CD4-positive, CD25-positive, alpha-beta regulatory T cell (primary cell): ENCODE measurements at places on chromosomes 16 and 17.

DNA sequence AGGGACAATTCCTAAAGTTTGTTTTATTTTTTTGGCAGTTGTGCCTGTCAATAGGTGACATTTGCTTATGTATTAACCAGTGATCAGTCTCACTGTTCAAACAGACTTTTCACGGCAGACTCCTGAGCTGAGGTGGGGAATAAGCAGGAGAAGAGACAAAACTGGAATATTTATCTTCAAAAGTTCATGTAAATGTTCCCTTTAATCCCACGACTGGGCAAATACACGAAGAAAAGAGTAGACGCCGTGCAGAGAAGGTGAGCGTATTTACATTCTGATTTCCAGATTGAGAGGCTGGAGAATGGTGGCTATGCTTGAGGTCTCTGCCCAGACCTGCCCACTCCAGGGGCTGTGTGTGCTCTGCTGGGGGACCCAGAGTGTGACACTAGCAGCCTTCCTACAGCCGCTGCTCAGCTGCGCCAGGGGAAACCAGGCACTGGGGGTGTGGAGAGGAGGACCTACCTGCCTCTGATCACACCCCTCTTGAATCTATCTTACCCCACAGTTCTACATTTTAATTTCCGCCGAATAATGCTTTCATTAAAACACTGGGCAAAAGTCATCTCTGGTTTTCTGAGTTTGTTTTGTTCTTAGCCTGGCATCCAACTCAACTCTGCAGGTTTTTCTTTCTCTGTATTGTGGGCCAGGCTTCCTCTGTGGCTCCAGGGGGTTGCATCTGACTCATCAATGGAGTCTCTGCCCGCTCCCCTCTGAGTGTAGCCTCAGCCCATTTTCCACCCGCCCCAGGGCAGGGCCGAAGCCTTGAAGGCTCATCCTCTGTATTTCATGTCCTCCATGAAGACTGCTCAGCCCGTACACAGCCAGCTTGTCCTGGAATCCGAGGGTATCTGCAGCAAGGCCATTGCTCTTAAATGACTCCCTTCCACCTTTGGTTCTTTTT is 237.1 kb downstream of the NTN1 start:
- DNase-seq: no peak

DNA sequence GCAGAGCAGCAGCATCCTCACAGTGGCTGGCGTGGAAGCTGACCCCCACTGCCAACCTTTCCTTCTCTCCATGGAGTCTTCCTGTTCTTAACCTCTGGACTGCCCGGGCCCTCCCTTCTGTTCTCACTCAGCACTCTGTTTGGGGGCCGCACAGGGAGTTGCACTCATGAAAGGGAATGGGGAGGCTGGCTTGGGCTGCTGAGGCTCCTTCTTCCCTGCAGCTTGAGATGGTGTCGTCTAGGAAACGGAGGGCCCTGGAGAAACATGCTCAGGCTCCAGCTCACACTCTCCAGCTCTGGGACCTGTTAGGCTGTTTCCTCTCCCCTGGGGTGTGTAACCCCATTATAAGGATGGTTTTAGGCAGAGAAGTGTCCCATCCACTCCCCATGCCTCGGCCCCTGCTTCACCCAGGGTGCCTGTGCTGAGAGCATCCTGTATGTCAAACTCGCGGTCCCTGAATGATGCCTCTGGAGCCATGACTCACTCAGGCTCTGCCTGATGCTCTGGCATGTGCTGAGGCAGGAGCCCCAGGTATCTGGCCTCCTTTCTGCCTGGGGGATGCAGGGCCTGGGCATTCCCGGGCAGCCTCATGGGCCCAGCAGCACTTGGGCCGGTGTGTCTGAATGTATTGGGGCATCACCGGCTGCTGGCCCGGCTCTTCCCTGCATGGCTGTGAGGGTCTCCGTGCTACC is 18.9 kb downstream of the TMEM94 start:
- DNase-seq: no peak

DNA sequence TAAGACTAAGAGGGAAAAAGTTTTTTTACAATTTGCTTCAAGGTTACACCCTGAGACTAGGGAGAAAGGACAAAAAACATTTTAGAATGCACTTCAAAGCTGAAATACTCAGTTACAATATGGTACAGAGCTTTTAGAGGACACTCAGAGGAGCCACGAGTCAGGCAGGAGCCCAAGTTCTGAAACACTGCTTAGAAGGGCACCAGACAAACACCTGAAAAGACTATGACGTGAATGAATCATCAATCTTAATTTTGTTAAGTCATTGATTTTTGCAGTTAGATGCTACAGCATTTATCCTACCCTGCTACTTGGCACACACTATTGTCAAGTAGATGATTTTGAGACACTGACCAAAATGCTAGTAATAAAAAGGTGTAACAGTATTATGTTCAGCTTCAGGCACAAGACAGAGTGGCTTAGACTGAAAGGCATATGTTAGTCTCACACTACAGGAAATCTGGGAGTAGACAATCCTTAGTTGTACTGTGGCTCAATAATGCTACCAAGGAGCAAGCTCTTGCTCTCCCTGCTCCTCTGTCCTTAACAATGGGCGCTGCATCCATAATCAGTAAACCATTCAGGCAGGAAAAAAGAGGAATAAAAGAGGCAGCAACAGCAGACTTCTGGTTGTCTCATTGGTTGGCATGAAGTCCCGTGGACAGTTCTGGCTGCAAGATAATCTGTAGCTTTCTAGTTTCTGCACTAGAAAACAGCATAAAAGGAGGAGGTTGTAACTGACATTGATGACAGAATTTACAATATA is 151.8 kb downstream of the ABCA8 start:
- DNase-seq: no peak

DNA sequence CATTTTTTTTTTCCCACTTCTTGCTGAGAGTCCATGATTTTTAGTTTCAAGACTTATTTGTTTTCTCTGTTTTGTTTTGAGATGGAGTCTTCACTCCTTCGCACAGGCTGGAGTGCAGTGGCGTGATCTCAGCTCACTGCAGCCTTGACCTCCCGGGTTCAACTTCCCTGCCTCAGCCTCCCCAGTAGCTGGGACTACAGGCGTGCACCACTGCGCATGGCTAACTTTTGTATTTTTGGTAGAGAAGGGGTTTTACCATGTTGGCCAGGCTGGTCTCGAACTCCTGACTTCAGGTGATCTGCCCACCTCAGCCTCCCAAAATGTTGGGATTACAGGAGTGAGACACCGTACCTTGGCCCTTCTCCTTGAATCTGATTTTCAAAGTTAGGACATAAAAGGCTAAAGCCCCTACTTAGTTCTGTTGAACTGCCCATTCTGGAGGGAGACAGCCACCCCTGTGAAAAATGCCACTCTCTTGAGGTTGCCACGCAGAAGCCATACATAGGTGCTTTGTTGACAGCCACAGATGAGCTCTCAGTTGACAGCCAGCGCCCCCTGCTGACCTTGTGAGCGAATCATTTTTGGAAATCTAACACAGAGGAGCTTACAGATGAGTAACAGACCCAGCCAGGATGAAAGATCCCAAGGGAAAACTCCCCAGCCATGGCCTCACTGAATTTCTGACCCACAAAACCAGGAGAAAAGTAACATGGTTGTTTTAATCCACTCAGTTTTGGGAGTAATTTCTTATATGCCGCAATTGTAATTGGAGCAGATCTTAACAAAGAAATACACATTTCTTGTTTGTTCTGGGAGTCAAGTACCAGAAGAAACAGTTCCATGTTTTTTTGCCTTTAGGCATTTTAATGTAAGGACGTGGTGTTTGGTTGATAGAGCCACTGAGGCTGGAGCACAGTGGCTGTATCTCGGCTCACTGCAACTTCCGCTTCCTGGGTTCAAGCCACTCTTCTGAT is 38.8 kb downstream of the PKD1L3 start:
- peak; percentile 61 for DNase-seq

DNA sequence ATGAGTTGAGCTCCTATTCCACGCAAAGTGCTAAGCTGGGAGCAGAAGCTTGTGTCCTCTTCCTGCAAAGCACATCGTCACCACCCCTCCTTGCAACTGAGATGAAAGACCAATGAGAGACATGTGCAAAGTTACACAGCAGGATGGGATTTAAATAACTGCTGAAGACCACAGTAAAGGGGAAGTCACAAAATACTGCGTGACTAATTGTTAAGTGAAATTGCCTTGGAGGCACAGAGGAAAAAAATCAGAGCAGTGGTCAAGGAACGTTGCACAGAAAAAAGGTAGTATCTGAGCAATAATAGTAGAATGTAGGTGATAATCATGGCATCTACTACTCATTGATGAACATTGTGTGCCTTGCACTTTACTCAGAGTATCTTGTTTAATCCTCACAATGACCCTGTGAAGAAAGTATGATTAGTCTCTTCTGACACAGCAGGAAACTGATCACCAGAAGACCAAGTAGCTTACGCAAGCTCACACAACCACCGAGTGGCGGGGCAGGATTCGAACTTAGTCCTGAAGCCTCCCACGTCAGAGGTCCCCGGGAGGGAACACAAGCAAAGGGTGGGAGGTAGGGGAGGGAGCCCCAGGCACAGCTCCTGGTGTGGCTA is 15.4 kb upstream of the MYO18A start:
- DNase-seq: no peak

GRCh38 chr17:75774471-75774990 is 9.5 kb upstream of the GALK1 start:
- no peak for DNase-seq

- DNase-seq: no peak
Measured at GRCh38 chr17:3582915-3583314, 25.3 kb upstream of the TRPV3 start.

DNA sequence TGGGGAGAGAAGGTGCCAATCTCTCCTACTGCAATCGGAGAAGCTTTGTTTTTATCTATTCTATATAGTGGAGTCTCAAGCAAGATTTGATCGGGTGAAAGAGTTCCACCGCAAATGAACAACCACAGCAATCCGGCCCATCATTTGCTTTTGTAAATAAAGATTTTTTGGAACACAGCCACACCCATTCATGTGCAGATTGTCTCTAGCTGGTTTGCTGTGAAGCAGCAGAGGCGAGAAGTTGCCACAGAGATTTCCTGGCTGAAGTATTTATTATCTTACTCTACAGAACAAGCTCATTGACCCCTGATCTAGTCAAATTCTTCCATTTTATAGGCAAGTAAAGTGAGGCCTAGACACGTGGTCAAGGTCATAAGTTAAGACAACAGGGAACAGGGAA is 195.5 kb upstream of the TNRC6C start:
- DNase-seq: no peak

DNA sequence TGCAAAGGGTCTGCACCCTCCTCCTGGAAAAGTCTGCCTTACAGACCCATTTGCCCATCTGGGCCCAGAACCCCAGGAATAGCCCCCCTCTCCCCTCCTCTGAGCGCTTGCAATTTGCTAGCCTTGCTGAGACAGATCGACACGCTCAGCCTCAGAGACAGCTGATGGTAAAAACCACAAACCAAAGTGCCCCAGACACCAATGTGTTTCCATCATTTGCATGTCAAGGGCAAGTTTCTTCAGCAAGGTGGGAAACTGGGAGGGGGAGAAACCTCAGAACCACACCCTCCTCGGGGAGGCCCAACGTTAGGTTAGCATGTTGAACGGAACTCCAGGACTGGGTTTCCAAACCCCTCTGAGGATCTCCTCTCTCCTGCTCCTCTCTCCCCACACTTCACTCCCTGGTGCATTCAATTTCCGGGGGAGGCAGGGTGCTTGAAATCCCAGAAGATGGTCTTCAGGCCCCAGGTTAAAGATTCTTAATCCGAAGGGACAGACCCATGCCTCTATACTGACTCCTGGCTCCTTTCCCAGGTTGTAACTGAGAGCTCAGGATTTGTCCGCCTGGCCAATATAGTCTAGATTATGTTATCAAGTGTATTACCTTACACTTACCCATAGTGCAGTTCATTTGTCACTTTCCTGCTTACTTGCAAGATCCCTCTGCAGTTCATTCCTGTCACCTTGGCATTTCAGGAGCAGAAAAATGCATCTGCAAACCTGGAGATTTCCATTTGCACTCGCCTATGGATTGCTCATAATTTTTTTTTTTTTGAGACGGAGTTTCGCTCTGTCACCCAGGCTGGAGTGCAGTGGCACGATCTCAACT is 1.3 kb upstream of the CUEDC1 start:
- DNase-seq: peak; percentile 64

DNA sequence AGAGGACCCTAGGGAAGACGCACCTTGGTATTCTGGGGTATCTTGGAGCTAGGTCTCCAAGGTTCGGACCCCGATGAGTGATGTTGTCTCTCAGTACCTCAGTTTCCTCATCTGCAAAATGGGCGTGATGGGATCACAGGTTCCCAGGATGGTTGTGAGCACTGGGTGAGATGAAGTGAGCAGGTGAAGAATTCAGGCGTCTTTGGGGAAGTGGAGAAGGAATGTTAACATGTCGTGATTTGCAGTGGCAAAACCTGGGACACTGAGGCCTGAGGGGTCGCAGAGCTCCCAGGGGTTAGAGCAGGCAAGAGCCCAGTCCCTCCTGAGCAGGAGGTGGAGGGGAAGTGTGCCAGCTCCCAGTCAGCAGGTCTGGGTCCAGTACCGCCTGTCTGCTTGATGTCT is 215.1 kb upstream of the GSE1 start:
- DNase-seq: no peak

DNA sequence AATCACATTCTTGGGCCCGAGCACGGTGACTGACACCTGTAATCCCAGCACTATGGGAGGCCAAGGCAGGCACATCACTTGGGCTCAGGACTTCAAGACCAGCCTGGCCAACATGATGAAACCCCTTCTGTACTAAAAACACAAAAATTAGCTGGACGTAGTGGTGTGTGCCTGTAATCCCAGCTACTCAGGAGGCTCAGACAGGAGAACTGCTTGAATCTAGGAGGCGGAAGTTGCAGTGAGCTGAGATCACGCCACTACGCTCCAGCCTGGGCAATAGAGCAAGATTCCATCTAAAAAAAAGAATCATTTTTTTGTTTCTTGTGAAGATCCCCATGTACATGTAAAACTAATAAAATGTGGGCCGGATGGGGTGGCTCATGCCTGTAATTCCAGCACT is 53.1 kb upstream of the ATF7IP2 start:
- DNase-seq: no peak

DNA sequence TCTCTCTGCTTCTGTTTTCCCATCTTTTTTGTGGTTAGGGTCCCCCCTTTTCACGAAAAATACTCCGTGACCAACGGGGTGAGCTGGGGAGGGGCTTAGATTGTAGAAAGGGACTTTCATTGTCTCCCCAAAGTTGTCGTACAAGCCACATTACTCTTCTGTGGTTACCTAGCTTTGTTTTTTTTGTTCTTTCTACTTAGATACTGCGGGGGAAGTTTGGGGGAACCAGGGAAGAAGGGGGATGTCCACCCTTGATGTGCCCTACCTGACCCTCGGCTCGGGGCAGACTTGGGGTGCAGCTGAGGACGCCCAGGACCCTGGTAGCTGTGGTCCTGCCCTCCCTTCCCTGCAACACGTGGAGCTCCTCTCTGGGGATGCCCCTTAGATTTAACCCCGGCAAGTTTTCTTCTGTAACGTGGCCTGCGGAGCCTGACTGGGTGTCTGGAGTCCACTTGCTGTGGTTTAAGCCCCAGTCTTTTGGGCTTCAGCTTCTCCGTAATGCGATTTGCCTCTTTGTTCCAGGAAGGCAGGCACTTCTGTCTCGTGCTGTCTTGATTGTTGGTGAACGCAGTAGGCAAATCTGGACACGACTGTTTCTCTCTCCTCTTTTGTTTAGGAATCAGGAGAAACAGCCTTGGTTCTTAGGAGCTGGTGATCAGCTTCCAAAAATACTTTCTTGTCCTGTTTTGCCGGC is 892 bp downstream of the ABCC1 start:
- peak; percentile 46 for DNase-seq

- DNase-seq: peak; percentile 91
Measured at GRCh38 chr16:740764-741505, at the start of gene CIAO3. CIAO3 (minus strand) TSS chr16:740997; CDS start chr16:740985, 12 bp downstream.
